Stimulated activated CD8-positive, alpha-beta memory T cell treated with anti-CD3 and anti-CD28 coated beads, Interleukin-4, amount 100 ng/mL, for 1 hour (primary cell): ENCODE measurements at places on chromosomes 13 and 19.

DNA sequence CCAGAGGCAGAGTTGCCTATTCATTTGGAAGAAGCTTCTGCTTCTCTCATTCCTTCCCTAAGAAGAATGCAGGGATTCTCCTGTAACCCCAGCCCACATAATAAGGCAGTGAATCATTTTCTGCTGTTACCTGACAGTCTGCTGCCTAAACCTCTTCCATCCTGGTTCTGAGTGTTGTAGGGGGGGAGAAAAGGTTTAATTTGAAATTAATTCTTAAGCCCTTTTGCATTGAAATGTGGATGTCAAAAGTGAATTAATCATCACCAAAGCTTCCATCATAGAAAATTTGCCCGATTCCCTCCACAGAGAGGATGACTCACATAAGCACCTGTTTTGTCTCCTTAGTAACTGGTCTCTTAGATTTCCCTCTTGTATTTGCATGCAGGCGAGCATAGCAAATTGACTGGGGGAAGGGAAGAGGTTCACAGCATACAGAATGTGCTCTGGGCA, 146.7 kb upstream of the FNDC3A start:
- no peak for DNase-seq

DNA sequence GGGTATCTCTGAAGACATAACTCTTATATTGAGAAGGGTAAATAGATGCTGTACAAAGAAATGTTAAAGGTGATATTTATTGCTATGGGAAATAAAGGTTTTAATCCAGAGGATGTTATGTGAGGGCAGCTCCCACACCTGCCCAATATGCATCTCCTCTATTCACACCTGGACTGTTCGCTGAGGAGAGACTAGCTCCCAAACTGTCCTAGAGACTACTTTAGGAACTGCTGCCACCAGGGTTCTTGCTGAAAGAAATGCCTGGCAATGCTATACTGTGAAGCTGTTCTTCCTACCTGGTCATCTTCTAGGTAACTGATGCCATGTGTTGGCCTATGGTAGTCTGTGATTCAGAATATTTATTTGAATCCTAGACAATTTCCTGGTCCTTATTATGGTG, 1421.5 kb upstream of the SPRY2 start:
- no peak for DNase-seq

- no peak for DNase-seq
Measured at GRCh38 chr13:24068472-24068871, 92.0 kb upstream of the SPATA13 start.

DNA sequence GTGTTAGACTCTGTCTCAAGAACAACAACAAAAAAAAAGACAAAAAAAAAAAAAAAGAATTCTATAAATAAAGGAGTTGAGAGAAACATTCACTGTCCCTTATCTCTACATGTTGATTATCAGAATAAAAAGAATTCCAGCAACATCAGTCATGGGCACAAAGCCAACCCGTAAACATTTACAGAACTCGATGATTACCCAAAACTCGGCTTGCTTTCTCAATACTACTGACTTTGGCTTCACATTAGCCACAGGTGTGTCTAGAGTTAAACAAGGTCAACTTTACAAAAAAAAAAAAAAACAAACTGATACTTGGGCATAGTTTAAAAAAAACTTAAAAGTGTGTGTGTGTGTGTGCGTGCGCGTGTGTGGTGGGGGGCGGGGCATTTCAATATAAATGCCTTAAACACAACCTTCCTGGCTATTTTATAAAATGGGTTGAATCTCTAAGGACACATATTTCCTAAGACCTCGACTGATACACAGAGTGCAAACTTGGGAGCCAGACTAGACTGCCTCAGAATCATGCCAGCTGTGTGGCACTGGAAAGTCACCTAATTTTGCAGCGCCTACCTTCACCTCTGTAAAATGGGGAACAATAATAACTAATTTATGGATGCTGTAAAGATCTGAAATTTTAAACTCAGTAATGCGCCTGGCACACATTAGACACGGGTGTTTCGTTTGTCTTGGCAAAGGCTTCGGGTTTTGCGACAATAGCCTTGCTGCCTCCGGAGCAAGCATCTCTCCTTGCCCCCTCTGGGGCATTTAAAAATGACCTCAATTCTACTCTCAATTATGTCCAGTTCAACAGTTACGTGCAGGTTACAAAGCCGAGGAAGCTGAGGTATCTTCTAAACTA, 922 bp downstream of the EBPL start:
- no peak for DNase-seq

DNA sequence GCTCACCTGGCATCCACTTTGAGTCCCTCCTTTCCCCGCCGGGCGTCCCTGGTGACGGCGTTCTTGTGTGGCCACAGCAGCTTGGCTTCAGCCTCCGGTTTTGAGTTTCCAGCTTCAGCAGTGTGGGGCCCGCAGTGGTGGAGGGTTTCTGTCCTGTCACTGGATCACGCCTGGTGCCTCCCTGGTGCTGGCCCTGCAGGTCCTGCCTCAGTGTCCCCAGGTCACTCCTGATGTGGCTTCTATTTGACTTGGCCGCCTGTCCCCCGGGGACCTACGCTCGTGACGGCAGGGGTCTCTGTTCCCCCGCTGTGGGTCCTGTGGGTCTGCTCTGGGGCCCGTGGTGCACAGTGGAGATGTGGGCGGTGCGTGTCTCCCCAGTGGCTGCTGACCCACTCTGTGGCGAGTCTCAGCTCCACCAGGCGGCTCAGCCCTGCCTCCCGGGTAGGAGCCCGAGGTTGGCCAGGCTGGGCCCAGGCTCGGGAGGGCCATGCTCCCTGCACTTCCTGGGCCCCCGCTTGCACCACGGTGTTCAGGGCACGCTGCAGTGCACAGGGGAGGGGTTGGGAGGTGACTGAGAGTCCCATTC, 1.9 kb downstream of the ATP4B start:
- no peak for DNase-seq

DNA sequence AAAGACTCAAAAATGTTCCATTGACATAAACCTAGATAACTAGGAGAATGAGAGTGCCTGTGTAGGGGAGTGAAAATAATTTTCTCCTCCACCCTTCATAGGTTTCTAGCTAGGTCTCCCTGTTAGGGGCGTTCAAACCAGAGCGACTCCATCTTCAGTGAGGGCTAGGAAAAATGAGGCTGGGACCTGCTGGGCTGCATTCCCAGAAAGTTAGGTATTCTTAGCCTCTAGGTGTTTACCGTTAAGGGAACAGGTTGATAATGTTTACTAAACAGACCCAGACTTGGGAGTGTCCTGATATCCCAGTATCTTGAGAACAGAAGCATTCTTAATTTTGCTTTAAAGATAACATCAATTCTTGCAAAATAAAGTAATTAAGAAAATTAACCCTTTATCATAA, 20.1 kb downstream of the PABPC3 start:
- DNase-seq = no peak

DNA sequence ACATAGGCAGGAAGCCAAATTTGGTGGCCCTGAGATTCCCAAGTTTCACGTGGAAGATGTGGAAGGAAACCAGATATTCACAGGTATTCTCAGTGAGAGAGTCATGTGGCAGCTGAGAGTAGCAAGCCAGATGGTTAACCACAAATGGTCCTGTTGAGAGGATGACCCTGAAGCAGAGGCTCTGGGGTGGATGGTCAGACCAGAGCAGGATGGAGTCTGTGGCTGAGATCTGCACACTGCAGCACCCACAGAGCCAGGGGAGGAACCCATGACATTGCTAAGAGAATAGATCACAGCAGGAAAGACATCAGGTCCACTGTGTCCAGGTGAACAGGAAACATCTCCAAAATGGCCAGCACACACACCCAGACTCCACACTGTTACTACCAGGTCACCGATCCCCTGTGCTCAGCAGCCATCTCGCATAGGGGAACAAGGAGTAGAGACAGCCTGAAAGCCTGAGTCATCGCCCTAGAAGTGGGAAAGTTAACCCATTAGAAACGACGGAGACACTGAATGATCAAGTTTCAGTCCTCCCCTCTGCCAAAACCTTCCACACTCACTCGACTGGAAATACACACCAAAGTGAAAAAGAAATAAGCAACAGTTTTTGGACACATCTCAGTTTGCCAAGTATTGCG, 160.0 kb downstream of the RBM26 start:
- no peak for DNase-seq

DNA sequence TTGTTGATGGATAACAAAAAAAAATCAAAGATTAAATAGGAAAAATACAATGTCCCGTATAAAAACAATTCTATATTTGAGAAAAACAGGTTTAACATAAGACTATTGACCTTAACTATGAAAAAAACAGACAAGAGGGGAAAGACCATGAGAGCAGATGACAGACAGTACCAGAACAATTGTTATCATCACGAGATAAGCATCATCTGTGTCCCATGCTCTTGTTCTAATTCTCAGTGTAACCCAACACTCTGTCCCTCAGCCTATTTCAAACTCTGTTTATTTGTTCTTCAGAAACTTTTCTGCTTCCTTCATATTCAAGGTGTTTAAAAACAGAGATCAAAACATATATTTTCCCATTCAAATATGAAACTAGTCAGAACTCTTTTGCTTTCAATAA, 216.4 kb downstream of the PCDH9 start:
- no peak for DNase-seq

GRCh38 chr13:75417656-75418055, 64.3 kb downstream of the TBC1D4 start:
- no peak for DNase-seq

GRCh38 chr19:50059045-50059444, 33.2 kb downstream of the ZNF473 start:
- DNase-seq = no peak

DNA sequence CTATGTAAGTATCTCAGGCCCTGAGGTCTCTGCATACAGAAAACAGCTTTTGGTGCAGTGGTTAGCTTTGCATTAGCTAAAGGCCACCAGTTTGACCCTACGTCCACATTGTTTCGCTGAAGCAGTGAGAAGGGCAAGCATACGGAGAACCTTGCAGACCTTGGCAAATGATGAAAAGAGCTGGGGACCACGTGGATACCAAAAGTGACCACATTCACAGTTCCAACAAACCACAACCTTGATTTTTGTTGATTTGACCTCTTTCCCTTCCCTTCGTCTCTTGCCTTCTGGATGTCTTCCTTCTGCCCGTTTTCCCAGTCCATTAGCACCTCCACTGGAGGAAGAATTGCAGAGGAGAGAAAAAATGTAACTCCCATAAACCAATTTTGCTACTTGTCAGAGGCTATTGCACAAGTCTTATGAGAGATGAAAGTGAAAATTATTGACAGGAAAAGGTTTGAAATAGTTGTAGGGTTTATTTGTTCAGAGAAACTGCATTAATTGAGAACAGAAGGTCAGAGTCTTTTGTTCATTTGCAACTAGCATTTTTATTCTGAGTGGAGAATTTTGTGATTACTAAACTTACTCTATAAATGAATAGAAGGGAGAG, 293.9 kb upstream of the HTR2A start:
- no peak for DNase-seq

- DNase-seq = no peak
Measured at GRCh38 chr13:49272296-49272695, 24.6 kb downstream of the CDADC1 start.

DNA sequence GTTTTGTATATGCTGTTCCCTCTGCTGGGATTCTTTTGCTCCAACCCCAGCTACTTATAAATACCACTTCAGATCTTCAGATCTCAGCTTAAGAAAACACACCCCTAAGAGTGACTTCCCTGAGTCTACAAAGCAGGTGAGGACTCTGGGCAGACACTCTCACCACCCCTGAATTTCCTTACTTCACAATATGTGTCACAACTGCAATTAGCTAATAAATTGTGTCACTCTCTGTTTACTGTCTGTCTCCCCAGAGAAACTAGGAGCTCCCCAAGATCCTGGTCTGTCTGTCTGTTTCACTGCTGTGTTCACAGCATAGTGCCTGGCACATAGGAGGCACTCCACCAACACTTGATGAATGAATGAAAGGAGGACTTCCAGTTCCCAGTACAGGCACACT, 14.4 kb downstream of the CEBPA start:
- DNase-seq = no peak

GRCh38 chr13:43472339-43472738, 314.4 kb downstream of the ENOX1 start:
- no peak for DNase-seq

GRCh38 chr13:46097015-46097414, 7.8 kb downstream of the CPB2 start:
- DNase-seq = no peak

DNA sequence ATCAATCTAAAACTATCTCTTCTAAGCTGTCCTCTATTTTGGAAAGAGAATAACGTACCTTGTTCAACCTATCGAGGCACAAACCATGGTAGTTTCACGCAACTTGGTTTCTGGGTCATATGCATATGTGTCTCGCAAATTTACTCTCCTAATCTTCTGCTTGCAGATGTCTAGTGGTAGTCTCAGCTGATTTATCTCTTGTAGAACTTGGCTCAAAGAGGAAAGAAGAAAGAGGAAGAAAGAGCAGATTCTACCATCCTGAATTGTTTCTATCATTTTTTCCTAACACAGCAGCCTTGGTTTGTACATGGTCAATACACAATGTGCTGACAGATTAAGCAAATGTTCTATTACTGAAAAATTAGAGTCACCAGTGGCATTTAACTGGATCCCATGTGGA, 282.3 kb downstream of the SPRY2 start:
- DNase-seq = no peak

DNA sequence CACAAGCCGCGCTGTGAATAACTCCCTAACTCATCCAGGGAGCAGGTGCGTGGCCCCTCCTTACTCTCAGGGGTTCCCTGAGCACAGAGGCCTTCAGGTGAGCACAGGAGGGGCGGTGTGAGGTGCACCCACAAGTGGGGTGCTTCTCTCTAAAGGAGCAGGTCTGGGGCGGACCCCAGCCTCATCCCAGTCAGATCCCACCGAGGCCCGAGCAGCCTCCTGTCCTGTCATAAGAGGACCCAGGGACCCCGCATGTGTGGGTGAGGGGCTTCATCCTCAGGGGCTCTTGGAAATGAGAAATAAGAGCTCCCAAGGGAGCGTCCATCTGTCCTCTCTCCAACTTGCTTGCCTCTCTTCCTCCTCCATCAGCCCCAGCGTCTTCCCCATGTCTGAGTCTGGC, 3.0 kb upstream of the LILRA5 start:
- no peak for DNase-seq

- no peak for DNase-seq
Measured at GRCh38 chr19:5607318-5608275, 15.0 kb downstream of the SAFB2 start.

GRCh38 chr13:91313581-91313980, 33.9 kb upstream of the MIR17HG start:
- no peak for DNase-seq

DNA sequence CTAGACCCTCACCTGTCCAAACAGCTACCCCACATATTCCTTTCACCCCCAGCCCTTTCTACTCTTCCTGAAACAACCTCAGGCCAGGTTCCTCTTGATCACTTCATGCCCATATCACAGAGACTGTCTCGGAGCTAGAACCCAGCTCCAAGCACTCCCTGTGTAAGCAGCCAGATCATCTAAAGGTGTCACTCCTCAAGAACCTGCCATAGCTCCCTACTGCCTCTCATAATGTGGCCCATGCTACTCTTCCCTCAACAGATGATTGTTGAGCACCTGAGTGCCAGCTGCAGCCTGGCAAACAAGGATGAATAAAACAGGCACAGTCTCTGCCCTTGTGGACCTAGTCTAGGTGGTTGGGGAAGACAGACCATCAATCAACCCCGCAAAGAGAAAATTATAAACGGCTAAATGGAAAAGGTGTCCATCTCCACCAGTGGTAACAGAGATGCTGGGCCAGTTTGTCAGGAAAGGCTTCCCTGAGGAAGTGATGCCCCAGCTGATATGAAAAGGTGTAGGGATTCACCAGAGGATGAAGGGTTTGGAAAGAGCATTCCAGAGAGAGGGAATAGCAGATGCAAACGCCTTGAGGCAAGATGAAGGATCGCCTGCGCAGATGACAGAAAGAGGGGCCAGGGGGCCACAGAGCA, 8.3 kb downstream of the EPS15L1 start:
- DNase-seq = no peak
